ENCODE measurements at places on chromosomes 5 and 9.

DNA sequence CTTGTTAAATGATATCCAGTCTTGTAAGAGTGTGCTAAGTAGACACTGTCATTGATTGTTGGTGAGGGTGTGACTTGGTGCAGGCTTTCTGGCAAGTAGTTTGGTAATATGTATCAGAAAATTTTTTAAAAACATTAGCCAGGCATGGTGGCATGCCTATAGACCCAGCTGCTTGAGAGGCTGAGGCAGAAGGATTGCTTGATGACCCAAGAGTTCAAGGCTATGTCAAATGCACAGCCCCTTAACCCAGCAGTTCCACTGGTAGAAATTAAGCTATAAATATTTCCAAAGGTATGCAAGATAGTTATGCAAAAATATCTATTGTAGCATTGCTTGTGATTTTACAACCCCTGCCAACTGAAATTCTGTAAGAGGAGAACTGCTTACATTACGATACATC is 24.2 kb downstream of the ZBTB43 start:
- DNase-seq = no peak

DNA sequence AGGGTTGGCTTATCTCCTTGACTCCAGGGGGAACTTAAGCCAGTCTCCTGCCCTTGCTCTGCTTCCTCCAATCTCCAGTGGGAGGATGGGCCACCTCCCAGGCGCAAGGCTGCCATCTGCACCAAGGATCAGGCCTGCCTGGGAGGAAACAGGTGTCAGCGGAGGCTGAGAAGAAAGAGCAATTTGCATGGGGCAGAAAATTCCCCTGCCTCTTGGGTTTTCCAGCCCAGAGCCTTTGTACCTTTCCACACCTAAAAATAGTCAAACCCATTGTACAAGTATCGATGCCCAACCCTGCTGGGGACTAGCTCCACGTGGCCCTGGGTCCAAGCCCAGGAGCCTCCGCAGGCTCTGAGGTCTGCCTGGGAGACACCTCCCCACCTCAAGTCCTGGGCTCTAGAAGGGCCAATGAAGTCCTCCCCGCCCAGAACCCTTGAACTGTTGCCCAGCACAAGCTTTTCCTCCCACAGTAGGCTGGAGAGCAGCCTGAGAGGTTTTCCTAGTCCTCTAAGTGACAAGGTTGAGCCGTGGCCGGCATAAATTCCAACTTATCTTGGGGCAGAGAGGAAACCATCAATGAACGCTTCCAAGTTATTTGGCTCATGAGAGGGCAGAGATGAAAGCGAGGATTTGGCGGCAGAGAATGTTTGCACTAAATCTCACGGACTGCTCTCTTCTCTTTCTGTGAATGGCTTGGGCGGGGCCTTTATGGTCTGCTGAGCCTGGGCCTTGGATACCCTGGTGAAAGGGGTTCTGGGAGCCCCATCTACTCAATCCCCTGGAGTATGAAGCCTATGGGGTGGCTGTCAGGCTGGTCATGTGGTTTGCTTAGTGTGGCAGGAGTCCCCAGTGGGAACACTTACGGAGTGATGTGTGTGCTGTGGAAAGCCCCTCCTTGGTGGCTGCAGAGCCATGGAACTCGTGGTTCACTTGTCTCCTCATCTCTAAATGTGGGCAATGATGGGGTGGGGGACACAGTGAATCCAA is 15.6 kb downstream of the JADE2 start:
- no peak for DNase-seq

- no peak for DNase-seq
These were observed 44.4 kb upstream of the ANKDD1B start for GRCh38 chr5:75566710-75567309.

DNA sequence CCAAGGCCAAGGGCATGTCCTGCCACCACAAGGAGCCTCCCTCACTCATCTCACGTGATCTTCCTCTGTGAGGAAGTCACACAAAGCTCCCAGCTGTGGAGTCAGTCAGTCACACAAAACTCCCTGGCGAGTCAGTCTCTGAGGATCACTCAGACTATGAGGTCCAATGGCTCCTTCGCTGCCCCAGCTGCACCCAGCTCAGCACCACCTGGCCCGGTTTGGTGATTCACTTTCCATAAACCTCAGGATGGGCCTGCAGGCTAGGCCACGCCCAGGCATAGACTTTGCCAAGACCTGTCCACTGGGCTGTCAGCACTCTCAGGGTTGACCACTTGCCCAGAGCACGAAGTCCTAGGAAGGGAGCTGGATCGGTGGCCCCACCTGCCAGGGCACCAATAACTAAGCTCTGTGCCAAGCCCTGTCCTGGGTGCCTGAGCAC is 233.8 kb downstream of the HSPA4 start:
- DNase-seq = no peak

DNA sequence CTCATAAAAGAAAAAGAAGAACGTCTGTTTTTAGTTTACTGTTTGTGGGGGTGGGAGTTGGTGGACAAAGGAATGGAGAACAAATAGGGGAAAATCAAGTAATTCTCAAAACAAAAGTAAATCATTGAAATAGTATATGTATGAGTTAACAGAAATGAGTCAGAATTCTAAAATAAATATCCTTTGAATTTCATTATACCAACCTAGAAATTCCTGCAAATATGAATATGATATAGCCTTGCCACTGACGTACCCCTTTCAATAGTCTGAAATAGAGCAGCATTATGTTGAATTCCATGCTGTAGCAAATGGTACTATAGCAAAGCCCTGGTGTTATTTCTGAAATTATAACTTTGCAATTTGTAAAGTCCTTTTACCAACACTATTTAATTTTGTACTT is 29.6 kb upstream of the DTWD2 start:
- DNase-seq = no peak

DNA sequence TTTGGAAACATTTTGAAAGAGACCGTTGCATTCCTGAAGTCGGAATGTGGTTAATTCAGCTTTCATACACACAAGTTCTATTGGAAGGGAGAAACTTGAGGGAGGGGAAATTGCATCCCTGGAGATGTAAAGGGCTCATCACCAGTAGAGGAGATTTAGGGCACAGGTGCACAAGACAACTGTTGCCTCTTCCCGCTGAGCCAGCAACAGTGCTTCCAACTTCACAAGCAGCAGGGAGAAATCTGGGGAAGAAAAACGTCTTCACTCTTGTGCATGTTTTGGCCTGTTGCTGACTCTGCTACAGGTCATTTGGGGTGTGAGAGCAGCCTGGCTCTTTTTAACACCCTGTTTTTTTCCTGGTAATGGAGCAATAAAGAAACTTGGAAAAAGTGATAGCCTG is 277.9 kb downstream of the GAS1 start:
- DNase-seq = no peak

GRCh38 chr5:123181394-123181801 is 92.4 kb downstream of the PRDM6 start:
- DNase-seq = no peak

Data from effector memory CD8-positive, alpha-beta T cell (primary cell).